ENCODE measurements at places on chromosomes 7 and 10.
A peak's percentile ranks its signal among the peaks of the same experiment; 100 is the strongest.

DNA sequence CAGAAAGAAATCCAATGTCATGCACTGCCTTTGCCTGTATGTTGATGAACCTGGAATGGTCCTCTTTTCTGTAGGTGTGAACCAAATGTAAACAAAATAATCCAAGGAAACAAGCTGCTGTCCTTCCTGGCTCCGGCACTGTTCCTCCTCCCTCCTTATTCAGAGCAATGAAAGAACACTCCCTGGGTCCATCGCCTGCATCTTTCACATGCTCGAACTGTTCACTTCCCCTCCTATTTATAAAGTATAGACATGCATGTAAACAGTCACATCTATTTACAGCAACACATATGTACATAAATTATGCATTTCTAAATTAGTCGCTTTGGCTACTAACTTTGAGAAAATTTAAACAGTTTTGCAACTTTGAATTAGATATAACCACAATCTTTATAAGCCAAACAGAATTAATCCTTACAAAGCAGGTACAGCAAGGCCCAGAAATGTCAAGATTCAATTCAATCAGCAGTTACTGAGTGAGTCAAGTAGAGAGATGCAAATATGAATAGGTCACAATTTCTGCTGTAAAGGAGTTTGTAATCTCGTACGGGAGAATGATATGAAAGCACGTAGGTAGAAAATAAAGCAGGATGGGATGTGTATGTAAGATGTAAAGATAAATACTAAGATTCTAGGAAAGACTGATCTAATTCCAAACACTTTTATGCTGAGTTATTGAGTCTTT lies 162.6 kb downstream of the PIP4K2A start:
- DNase-seq: no peak

GRCh38 chr7:115033917-115034459 lies 112.1 kb downstream of the MDFIC start:
- DNase-seq: no peak

GRCh38 chr10:75487087-75487754 lies 55.8 kb downstream of the LRMDA start:
- no peak for DNase-seq

DNA sequence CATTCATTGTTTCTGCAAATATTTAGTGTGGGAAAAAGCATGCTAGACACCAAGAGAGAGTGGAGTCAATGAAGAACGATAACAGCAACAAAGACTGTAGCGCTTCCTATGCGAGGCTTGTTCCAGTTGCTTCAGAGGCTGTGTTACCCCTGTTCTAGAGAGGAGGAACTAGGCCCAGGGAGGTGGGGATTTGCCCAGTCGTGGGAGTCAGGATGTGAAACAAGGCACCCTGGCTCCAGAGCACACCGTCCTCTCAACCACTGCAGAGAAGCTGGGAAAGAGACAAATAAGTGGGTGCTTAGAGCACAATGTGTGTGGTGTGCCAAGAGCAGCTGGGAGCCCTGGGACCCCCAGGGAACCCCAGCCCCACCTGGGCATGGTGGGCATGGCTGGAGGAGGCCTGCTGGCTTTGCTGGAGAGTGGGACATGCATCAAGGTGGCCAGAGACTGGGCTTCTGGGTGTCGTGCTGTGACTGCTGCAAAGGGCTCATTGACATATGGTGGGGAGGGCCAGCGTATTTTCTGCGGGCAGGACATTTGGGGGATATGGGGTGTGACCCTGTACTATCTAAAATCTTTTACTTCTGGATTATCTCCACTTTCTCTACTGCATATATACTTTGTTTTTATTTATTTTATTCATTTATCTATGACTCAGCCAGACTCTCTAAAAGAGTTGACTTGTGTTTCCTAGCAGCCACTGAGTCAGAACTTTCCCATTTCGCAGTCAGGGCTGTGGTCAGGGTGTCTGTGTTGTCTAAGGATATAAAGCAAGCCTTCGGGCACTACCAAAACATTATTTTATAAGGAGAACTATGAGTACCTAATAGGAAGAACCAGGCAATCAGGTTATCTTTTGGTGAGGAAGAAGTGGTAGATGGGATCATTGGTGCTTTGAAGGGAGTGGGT lies 95.4 kb downstream of the TCF7L2 start:
- peak; percentile 72 for DNase-seq

- DNase-seq: no peak
Observed at GRCh38 chr7:124323597-124323996, 290.7 kb upstream of the TMEM229A start.

GRCh38 chr10:5581670-5582566 lies 57.2 kb downstream of the CALML3 start:
- no peak for DNase-seq

DNA sequence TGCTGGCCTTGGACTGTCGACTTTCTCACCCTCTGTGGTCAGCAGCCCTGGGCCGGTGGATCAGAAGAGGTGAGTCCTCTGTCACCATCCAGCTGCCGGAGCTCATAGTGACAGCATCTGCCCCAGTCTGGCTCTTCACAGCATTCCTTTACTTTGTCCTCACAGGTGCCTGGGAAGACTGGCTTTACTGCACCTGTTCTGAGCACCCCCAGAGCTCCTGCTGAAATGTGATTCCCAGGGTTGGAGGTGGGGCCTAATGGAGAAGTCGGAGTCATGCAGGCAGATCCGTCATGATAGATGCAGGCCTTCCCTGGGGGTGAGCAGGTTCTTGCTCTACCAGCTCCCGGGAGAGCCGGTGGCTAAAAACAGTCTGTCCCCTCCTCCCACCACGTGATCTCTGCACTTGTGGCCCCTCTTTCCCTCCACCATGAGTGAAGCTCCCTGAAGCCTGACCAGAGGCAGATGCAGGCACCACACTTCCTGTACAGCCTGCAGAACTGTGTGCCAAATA lies 171.5 kb downstream of the ZMYND11 start:
- no peak for DNase-seq

DNA sequence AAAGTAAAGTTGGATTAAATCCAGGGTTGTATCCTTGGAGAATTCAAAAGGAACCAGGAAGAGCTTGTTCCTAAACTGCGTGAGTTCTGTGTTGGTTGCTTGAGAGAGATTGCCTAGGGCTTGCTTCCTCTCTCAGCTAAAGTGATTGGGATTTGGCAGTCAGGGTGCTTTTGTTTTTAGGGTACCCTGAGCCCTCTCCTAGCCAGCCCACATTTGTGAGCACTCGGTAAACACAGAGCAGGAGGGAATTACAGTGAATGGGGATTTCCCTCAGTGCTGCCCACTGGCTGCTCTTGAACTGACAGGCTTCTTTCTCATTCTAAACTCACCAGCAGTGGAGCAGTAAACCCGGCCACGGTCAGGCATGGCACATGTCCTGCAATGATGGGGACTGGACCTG lies 146.9 kb downstream of the TPST1 start:
- no peak for DNase-seq

GRCh38 chr10:72235544-72236279 lies 19.6 kb upstream of the ASCC1 start:
- no peak for DNase-seq

DNA sequence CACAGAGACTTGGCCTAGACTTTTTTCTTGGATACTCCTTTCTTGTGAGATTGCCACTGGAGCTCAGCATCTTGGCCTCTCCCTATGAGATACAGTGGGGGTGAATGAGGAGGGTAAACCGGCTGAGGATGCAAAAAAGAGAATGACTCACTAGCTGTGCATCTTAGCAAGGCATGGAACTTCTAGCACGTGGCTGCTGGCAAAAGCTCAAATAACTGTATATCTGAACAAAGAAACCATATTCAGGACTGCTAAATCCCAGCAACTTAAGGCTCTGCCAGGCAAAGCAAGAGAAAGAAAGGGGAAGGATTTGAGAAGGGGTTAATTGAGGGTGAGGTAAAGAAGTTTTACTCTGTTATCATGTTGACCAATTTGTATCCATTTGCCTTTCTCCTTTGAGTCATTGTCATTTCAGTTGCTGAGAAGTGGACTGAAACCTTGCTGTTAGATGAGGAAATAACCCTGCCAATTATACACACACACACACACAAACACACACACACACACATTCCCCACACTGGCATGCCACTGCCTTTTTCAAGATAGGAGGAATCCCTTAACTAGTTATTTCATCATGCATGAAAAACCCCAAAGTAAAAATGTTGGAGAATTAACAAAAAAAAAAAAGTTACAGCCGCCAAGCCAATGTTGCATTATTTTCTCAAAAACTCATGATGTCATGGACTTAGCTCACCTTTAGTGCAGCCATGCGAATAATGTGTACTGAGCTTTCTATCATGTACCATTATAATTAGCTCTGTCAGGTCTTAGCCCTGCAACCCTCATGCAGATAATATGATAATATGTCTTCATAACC lies 997.3 kb downstream of the LRMDA start:
- peak; percentile 73 for DNase-seq

GRCh38 chr7:4225361-4225771 lies 456.7 kb upstream of the FOXK1 start:
- DNase-seq: no peak

GRCh38 chr10:93993782-93994437 lies at the start of gene PLCE1:
PLCE1 (plus strand) TSS chr10:93993931; CDS start chr10:94031047, 37,116 bp downstream.
- DNase-seq: peak; percentile 84

GRCh38 chr10:80460399-80461207 lies 6.5 kb downstream of the TSPAN14 start:
- DNase-seq: no peak

- no peak for DNase-seq
Observed at GRCh38 chr10:49037187-49037586, 78.1 kb downstream of the VSTM4 start.

- no peak for DNase-seq
Observed at GRCh38 chr7:119232091-119232490, 1007.6 kb downstream of the ANKRD7 start.

GRCh38 chr10:72418679-72419078 lies 64.0 kb upstream of the DNAJB12 start:
- DNase-seq: no peak

DNA sequence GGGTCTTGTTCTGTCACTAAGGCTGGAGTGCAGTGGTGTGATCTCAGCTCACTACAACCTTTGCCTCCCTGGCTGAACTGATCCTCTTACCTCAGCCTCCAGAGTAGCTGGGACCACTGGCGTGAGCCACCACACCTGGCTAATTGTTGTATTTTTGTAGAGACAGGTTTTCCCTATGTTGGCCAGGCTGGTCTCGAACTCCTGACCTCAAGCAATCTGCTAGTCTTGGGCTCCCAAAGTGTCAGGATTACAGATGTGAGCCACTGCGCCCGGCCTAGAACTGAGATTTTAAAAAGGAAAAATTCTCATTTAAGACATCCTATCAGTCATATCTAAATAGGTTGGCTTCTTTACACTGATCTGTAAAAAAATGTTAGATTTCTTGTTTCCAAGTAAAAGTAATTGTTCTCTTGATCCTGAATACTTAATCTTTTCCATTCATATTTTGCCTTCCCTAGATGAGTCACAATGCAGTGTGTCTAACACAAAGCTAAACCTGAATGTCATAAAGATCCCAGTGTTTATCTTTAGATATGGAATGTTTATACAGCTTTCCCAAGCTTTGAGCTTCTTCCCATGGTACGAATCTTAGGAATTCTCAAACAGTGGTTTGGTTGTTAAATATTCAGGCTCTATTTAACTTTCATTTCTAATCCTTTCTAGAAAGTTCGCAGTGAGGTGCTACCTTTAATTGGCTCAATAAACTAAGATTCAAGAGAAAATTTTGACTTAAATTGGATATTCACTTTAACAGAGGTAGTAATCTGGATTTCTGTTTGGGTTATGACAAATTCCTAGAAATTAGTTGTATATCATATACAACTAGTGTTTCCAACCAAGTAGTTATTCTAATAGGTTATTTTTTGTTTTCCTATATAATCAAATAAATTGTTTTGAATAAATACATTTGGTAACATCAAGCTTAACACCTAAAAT lies 12.1 kb upstream of the LAMB1 start:
- no peak for DNase-seq

GRCh38 chr10:29736366-29737073 lies 101.7 kb upstream of the SVIL start:
- peak; percentile 93 for DNase-seq

DNA sequence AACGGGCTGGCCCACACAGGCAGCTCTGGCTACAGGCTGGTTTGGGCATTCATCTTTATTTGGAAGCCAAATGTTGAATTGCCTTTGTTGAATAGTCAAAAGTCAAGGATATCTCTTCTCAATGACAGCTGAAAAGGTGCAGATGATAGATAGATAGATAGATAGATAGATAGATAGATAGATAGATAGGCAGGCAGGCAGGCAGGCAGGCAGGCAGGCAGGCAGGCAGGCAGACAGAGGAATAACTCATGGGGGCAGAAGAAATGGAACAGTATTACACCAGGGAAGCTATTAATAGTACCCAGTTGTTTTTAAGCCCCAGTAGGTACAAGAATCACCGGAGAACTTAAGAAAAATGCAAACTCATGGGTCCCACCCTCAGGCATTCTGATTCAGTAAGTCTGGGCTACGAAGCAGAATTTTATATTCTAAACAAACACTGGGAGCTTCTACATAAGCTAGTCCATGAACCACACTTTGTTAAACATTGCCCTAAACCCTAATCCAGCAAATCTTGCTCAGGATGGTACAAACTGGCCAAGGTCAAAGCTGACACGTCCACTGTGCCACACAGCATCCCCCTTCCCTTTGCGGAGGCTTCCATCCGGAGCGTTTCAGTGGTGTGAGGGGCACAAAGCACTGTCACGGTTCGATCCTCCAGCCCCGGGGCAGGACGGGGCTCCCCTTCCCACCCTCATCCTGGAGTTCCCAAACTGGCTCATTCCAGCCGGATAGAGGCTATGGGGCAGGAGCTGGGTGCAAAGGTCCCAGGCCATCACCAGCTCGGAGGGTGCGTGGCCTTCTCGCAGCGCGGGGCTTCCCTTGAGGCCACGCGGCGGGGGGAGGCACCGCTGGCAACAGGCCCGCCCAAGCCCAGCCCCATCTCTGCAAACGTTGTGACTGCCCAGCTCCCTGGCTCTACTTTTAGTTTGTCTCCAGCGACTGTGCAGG lies 6.7 kb downstream of the PRKAG2 start:
- no peak for DNase-seq

DNA sequence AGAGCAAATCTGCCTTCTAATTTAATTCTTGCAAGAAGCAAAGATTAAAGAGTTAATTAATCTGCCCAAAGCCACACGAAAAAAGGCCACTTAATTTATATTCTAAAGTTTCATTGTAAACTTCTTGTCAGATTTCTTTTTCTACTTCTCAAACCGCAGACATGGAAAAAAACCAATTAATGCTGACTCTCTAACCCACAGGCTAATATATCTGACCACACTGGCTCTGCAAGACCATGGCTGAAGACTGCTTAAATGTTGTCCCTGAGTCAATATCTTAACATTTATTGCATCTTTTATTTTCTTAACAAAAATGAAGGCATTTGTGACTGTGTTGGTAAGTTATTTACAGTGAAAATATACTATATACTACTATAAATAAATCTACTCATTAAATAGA lies 234.0 kb upstream of the SP8 start:
- DNase-seq: no peak

GRCh38 chr10:78215645-78216044 lies 182.0 kb downstream of the RPS24 start:
- peak; percentile 83 for DNase-seq

All from AG08396 (cell line).